Activated CD8-positive, alpha-beta T cell treated with anti-CD3 and anti-CD28 coated beads, Interleukin-2, amount 10 ng/mL, durations not matched to agents 7 days and 5 days (primary cell): ENCODE measurements at places on chromosomes 6 and 20.

- DNase-seq, result no peak
Observed at GRCh38 chr20:63699466-63700198, 3.2 kb downstream of the TNFRSF6B start.

GRCh38 chr6:29965563-29965872, 23.2 kb downstream of the HLA-A start:
- DNase-seq, result no peak

DNA sequence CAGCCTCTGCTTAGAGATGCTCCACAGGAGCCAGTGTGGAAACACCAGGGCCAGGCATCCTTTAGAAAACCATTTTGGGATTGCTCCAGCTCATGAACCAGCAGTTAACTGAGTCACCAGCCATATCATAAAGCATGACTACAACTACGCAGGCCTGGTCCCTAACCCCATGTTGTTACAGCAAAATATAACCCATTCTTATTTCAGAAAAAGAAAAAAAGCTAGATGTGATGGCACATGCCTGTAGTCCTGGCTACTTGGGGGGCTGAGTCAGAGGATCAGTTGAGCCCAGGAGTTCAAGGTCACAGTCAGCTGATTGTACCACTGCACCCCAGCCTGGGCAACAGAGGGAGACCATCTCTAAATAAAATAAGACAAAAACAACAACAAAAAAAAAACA, 36.8 kb downstream of the C6orf15 start:
- DNase-seq, result no peak

DNA sequence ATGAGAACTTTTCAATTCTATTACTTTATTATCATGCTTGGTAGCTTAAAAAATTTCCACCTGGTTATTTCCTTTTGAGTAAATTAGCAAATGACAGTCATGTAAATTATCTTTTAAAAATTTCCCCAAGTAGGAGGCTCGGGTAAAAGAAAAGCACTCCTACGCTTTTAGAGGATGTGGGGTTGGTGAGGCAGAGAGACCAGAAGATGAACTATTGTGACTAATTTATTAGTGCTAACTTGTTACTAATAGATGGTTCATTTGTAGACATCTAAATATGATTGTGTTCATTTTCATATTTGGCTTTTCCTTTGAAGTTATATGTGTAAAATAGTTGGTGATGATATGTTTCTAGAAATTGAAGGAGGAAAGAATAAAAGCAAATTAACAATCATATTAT, 27.0 kb downstream of the ZNF292 start:
- no peak for DNase-seq

DNA sequence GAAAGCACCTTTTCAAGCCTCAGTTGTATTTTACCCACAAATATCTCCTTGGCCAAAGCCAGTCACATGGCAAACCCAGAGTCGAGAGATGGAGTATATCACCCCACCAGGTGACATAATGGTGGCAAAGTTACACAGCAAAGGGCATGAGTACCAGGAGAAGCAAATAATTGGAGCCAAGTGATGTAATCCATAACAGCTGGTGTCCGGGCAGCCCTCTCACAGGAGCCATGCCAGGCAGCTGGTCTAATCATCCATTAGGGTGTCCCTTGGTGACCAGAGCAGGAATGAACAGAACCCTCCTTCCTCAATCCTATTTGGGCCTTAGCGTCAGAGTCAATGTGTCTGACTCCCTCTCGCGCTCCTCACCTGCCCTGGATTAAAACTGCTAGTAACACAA, 272.1 kb downstream of the LRFN2 start:
- no peak for DNase-seq

- no peak for DNase-seq
Observed at GRCh38 chr6:136774228-136775041, 17.8 kb downstream of the MAP3K5 start.

- DNase-seq, result no peak
Observed at GRCh38 chr6:139706912-139707311, 332.5 kb upstream of the CITED2 start.

DNA sequence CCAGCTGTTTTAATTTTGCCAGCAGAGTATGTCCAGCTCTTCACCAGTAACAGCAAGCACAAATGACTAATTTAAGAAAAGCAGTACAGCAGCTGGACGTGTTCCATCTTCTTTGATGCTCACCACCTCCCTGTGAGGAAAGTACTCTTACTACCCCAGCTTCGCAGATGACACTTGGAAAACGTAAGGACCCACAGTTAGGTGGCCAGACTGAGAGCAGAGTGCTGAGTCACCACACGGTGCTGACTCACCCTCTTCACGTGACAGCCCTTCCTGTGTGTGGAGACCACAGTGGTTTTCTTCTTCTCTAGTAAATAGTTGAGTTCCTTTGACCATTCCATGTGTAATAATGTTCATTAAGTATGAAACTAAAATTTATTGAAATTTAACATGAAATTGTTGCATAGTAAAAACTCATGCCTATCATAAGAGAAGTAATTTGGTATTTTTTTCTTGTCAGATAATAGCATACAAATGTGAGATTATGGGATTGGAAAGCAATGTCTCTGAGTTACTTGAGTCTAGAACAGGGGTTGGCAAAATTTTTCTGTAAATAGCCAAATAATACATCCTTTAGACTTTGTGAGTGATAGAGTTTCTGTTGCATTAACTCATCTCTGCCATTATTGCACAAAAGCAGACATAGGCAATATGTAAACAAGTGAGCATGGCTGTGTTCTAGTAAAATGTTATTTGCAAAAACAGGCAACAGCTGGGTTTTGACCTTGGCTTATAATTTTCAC, 76.6 kb downstream of the SLX4IP start:
- peak; percentile 78 for DNase-seq

DNA sequence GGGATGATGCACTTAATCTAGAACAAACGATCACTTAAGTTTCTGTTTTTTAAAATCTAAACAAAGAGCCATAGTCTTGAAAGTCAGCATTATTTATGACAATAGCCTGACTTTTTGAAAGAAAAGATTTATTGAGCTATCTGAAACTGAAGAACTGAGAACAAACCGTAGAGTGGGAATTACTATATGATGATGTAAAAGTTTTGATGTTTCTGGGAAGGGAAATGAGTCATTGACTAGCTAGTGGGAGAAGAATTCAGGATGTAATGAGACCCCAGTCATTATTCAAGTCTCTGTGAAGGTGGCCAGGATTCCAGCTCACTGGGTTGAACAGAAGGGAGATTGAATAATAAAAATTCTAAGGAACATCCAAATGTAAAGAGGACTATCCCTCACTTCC, 83.4 kb upstream of the FABP7 start:
- no peak for DNase-seq

DNA sequence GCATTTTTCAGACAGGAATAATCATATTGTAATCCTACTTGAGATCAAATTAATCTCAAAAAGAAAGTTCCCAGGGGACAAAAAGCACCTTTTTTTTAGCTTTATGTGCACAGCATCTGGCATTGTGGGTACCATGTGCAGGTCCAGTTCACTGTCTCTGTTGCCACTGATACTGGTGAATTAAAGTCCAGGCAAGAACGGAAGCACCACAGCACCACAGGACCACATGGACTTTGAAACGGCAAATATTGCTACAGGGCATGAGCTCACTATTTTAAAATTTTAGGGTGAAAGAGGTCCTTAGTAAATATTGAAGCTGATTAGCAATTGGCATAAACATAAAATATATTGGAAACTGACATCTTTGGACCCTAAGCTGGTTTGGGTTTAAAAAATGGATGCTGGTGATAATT, 709.0 kb downstream of the EPM2A start:
- no peak for DNase-seq

DNA sequence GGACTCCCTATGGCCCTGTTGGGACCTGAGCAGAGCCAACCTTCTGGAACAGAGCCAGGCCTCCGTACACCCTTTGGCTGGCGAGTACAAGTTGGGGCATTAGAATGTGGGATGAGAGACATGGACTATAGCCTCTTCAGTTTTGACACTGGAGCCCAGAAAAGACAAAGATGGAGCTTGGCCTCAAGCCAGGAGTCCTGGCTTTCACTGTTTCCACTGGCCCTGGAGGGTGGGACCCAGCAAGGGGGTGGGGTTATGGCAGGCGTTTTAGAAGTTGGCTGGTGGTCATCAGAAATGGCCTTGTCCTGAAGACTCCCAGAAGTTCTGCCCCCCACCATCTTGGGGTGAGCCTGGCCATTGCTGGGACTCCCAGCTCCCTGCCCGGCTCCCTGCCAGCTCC, 21.8 kb downstream of the ITPR3 start:
- DNase-seq, result no peak

GRCh38 chr20:16293590-16293989, 279.7 kb downstream of the KIF16B start:
- no peak for DNase-seq

- DNase-seq, result no peak
Observed at GRCh38 chr6:69705954-69706353, 90.9 kb downstream of the LMBRD1 start.

DNA sequence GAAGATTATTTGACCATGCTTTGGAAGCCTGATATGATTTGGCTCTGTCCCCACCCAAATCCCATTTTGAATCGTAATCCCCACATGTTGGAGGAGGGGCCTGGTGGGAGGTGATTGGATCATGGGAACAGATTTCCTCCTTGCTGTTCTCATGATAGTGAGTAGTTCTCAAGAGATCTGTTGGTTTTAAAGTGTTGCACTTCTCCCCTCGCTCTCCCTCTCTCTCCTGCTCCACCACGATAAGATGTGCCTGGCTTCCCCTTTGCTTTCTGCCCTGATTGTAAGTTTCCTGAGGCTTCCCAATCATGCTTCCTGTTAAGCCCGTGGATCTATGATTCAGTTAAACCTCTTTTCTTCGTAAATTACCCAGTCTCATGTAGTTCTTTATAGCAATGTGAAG, 21.7 kb upstream of the FAM217A start:
- DNase-seq, result no peak

DNA sequence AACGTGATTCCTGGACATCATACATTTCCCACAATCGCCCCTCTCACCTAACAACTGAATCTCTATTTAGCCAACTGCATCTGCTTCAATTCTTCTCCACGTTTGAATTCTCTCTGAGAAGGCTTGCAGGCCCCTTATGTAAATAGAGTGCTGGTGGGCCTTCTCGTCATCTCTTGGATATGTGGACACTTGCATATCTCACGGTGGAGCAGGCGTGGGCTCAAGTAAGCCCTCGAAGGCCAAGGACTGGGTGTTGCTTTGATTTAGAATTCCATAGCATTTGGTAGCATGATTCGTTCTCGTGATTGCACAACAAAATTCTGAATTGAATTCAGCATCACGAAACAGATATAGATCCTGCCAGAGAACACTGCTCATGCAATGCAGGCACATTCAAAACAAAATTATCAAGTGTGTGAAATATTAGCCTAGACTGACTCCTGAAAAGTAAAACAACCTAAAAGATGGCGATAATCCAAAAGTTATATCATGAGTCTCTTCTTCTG, 613.6 kb downstream of the TFAP2A start:
- DNase-seq, result no peak

DNA sequence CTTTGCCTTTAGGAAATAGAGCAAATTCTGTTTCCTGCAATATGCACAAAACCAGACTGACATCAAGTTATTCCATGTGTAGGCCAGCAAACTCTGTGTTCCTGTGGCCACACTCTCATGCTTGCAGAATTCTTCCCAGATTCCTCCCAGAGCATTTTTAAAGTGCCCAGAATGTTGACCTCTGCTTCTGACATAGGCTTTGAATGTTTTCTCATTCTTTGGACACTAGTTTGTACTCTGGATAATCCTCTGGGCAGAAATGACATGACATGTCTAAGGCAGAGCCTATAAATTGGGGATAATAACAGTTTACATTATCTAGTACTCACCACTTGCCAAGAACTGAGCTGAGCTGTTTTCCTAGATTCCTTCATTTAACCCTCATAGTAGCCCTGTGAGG, 9.2 kb upstream of the EFHC1 start:
- DNase-seq, result no peak

DNA sequence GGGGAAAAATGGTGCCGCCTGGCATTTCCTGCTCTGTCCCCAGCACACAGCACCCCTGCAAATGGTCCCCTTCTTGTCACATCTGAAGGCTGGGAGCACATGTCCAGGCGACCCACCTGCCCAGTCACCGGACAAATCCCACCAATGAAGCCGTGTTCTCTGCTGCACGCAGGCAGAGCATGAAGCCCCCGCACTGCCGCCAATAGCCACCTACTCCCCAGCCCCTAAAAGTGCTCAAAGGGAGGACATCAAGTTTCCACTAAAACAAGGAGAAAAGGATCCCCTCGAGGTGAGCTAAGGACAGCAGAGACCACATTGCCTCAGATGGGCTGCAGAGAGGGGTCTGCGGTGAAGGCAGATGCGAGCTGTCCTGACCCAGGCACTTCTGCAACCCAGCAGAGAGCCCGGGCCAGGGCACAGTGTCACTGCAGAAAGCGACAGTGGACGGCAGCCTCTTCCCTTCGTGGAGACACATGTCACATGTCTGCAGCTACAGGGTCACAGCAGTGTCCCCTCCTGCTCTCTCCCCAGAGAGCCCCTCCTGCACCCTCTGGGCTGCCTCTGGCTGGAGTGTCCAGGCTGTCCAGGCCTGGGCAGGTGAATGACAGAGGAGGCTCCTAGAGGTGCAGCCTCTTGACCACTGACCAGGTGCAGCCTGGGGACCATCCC, 221.5 kb downstream of the PREX1 start:
- DNase-seq, result no peak

- DNase-seq, result peak; percentile 51
Observed at GRCh38 chr6:403659-404655, 12.4 kb downstream of the IRF4 start.

DNA sequence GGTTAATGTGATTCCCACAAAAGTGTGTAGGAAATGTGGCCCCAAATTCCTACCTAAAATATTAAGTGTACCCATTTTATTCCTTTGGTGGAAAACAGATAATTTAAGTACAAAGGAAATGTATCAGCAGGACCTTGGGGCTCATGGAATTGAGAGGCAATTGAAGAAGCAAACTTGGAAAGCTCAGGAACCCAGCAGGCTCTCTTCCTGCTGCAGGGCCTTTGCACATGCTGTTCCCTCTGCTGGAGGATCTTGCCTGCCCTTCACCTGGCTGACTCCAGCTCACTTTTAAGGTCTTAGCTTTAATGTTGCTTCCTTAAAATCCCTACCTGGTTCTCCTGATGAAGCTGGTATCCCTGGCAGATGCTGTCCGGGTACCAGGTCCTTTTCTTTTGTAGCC, 9.8 kb upstream of the BLCAP start:
- no peak for DNase-seq

- no peak for DNase-seq
Observed at GRCh38 chr20:6341491-6341890, 218.7 kb upstream of the FERMT1 start.

- DNase-seq, result no peak
Observed at GRCh38 chr6:108622641-108623298, 62.1 kb downstream of the FOXO3 start.

- DNase-seq, result no peak
Observed at GRCh38 chr20:2224368-2224639, 71.5 kb upstream of the TGM3 start.
